ENCODE measurements at places on chromosomes 11 and 22. TPM values are rescaled to one million over a fixed set of nuclear protein-coding genes. Genes with fewer than 3 reads are reported as not detected.

DNA sequence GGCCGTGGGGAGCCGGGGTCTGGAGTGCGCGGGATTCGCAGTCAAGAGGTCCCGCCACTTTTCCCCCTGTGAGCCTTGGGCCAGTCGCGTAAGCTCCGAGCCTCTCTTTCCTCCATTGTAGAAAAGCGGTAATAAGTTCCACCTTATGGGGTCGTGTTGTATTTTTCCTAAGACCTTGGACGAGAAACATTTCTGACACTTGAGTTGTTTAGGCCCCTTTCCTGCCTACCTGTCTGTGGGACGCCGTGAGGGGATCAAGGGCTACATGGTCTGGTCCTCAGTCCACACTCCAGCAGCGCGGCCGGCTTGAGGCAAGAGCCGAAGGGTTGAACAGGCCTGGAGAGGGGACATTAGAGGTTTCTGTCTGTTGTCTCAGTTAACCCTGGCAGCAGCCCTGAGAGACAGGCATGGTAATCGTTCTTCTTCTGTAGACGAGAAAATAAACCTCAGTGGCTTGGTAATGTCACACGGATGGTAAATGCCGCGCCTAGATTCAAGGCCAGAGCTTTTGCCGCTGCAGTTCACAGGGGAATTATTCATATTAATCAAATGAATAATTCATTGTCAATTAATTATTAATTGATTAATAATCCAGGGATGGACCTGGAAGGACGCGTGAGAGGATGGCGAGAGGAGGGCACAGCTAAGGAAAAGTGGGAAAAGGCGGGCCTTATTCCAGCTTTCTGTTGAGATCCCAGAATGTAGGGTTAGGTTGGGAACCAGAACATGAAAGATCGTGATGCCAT lies 545 bp downstream of the FEN1 start:
- ATAC-seq, result no peak

GRCh38 chr11:70775386-70776075 lies 377.2 kb downstream of the CTTN start:
- ATAC-seq, result no peak

- no peak for ATAC-seq
Measured at GRCh38 chr22:45239681-45240051, 1.0 kb downstream of the KIAA0930 start.

GRCh38 chr22:29011240-29012100 lies 50.2 kb downstream of the C22orf31 start:
- no peak for ATAC-seq

DNA sequence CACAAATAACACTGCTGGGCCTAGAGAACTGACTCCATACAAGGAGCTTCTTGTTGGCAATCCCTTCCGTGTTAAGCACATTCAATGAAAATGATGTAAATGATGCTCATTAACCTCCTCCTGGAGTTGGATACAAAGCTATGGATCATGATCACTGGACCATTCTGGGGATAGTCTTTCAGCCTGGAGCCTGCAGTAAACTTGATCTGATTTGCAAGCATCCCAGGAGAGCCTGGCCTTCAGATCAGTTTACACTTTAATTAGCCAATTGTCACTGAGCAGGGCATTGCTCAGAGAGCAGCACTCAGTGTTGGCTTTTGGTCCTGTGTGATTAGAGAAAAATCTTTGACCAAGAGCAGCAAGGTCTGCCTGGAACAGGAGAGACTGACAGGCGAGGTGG lies 45.6 kb downstream of the ARFGAP3 start:
- no peak for ATAC-seq

GRCh38 chr11:561148-562003 lies 606 bp downstream of the RASSF7 start:
- peak; percentile 48 for ATAC-seq

DNA sequence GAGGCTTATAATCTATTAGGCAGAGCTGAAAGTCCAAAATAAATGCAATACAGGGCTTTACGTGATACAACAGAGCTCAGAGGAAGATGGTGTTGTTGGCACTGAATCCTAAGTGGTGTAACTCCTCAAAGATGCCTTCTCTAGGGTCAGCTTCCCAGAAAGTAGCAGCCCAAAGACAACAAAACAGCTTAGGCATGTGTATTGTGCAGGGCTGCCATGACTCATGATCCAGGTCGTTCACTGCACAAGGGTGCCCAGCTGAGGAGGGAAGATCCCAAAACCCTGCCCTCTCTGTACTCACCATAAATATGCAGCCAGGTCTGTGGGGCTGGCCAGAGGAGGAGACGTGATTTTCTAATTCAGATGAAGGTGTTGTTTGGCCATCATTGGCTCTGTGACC lies 59.4 kb upstream of the NNMT start:
- ATAC-seq, result no peak

DNA sequence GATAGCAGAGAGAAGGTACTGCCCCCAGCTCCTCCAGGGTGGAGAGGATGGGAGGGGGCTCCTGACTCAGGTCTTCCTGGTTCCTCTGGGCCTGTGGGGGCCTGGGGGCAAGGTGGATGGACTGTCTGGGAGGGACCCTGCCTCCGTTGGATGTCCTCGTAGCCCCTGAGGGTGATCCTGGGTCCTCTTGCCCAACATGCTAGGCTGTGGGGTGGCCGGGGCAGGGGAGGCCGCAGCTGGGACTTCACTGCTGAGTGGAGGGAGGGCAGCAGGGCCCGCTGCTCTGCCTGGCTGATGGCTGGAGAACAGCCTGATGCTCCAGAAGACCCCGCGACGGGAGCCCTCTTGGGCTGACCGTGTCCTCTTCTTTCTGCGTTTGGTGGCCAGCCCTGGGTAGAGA lies 13.4 kb downstream of the FRMD8 start:
- ATAC-seq, result no peak

DNA sequence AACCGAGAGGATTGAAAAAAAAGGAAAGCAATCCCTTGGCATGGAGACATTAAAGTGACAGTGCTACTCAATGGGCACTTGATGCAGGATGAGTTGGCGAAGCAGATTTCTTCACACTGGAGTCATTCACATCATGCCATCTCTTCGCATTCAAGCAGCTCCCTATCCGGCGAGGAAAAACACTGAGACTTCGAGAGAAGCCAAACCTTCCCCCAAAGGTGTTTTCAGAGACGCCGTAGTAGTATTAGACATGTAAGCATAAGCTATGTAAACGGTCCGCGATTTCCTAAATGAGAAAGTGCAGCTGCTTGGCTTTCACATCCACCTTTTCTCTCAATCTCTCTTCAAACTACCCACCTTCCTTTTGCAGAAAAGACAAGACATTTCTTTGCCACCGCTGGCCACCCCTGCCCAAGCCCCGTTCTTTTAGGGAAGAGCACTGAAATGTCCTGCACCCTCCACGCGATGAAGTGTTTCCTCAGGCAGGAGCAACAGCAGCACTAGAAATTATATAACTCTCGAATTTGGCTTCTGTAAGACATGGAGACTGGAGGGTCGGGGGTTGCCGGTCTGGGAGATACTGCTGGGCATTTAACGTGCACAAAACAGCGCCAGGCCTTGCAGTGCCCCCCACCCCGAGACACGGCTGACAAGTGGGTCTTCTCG lies at the start of gene DLG2:
DLG2 (minus strand) TSS at position 13 of the 666 bp plus-strand sequence.
- ATAC-seq, result peak; percentile 3

GRCh38 chr11:122197066-122197987 lies 81.3 kb upstream of the BLID start:
- peak; percentile 84 for ATAC-seq

DNA sequence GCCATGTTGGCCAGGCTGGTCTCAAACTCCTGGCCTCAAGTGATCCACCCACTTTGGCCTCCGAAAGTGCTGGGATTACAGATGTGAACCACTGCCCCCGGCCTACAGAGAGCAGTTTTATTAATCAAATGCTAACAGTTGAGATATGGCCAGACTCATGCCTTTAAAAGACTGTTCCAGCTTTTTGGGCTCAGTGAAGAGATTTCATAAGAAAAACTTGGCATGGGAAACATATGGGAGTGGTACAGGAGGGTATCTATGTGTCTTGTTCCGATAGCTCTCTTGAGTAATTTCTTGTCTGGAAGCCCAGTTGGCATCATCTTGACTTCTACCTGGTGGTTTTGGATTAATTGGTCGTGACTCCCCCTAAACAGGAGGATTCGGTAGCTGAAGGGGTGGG lies 8.2 kb upstream of the SLC37A4 start:
- ATAC-seq, result no peak

GRCh38 chr11:109184376-109184775 lies 237.6 kb upstream of the C11orf87 start:
- ATAC-seq, result peak; percentile 55

DNA sequence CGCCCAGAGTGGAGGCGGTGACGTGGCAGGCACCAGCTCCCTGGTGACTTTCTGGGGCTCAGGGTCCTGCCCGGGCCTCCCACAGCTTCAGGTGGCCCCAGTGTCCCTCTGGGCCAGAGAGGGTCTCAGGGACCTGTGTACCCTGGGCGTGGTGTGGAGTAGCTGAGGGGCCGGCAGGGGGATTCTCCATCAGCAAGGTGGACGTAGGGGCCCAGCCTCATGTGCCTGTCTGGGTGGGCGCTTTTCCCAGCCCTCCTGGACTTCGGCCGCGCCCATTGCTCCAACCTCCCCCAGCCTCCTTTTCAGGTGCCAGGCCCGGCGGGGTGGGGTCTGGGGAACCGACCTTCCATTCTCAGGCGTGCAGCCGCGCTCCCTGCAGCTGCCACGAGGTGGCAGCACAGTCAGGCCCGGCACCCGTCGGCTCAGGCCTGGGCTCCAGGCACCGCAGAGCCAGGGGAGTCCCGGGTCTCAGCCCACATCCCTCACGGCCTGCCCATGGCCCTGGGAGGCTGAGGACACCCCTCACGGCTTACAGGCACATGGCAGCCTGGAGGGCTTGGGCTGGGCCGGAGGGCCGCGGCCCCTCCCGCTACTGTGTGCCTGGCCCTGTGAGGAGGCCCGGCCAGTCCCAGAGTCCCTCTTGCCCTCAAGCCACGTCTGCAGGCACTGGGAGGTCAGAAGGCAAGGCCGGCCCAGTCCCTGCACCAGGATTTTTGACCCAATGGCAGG lies 19.9 kb upstream of the MUC5B start:
- peak; percentile 70 for ATAC-seq

DNA sequence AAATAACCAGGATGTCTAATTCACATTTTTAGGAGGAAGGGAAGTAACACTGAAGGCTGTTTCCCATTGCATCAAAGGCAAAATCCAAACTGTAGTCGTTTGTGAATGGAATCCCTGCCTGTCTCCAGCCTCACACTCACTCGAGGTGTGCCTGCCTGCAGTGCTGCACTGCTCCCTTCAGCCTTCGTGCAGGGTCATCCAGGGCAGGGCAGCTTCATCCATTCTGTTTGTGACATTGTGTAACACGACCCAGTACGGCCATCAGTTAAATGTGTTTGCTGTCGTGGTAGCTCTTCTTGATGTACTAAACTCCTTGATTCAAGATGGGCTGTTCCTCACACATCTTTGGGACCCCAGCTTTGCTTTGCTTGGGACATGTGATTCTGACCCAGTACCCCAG lies 34.3 kb downstream of the LDLRAD3 start:
- no peak for ATAC-seq

DNA sequence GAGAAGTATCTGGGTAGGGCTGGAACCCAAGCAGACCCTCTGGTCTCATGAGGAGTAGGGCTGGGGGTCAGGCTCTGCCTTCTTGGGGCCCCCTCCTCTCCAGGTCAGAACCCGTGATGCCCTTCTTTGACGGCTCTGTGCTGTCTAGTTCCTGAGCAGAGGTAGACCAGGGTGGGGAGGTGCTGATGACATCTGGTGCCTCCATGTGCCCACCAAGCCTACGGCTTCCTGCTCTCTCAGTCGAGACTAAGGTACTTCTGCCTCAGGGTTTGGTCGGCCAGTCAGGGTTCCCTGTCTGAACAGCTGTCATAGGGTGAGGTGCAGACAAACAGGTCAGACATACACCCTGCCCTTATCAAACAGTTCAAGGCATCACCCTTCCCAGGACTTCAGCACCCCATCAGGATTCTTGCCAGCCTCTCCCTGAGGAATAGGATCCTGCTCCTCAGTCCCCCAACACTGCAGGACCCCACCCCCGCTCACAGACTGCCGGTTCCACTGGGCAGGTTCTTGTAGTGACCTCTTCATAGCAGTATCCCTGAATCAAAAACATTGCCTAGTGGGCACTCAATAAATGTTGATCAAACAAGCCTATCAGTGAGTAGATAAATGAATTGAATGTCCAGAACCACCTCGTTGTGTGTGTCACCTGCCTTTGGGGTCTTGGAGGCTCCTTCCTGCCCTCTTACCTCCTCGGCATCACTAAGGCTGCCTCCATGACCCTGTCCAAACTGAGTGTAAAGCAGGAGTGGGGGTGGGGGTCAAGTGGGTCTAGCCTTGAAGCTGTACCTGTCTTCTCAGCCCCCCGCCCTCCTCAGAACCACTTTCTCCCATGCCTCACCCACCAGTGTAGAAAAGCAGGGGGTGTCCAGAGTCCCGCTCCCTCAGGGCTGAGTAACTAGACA lies 158.2 kb downstream of the BUD13 start:
- no peak for ATAC-seq

DNA sequence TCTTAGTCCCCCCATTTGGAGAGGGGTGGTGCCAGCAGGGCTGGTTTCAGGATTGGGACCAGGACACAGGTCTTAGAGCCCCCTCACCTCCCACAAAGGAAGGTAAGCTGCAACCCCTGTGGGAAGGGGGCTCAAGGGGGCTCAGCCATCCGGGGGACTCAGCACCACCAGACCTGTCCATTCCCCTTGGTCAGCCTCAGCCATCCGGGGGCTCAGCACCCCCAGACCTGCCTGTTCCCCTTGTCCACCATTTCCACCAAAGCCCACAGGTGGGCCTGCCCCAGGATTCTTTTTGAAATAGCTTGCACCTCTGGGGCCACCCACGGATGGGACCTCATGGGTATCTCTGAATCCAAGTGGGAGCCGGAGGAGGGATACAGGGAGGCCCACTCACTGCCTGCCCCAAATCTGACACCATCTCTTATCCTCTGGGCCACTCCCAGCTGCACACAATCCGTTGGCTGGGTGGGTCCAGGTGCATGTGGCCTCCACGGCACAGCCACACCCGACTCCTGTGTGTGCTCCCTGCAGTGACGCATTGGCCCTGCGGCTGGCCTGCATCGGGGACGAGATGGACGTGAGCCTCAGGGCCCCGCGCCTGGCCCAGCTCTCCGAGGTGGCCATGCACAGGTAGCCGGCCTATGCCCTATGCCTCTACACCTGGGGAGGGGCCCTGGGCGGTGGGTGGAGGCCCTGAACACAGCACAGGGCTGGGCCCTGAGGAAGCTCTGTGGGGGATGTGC lies 15.9 kb downstream of the MCAT start:
- peak; percentile 91 for ATAC-seq

The ISX gene
- not detected for total RNA-seq

The F2 gene
- not detected for total RNA-seq

The SNX19 gene
- total RNA-seq, result 27.2 TPM

Measured in esophagus mucosa (tissue), 1 donor.